ENCODE measurements at places on chromosomes 5 and 9.

GRCh38 chr5:111135946-111136345 lies 43.8 kb downstream of the WDR36 start:
- DNase-seq = no peak

- no peak for DNase-seq
Measured at GRCh38 chr9:75190762-75191161, 102.4 kb downstream of the OSTF1 start.

DNA sequence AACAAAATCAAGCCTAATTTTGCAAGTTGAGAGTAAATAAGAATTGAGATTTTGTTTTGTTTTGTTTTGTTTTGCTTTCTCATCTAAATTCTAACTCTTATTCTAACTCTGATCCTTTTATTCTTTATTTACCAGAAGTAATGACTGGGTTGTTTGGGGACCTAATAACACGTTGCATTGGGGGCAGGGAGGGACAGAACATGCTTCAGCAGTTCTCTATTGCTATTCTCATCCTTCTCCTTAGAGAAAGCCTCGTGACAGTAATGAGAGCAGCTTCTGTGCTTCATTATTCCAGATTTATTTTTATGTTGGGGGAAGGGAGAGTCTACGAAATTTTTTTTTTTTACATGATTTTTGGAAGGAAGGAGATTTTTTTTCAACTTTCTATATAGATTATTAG lies 21.1 kb downstream of the CPEB4 start:
- no peak for DNase-seq

DNA sequence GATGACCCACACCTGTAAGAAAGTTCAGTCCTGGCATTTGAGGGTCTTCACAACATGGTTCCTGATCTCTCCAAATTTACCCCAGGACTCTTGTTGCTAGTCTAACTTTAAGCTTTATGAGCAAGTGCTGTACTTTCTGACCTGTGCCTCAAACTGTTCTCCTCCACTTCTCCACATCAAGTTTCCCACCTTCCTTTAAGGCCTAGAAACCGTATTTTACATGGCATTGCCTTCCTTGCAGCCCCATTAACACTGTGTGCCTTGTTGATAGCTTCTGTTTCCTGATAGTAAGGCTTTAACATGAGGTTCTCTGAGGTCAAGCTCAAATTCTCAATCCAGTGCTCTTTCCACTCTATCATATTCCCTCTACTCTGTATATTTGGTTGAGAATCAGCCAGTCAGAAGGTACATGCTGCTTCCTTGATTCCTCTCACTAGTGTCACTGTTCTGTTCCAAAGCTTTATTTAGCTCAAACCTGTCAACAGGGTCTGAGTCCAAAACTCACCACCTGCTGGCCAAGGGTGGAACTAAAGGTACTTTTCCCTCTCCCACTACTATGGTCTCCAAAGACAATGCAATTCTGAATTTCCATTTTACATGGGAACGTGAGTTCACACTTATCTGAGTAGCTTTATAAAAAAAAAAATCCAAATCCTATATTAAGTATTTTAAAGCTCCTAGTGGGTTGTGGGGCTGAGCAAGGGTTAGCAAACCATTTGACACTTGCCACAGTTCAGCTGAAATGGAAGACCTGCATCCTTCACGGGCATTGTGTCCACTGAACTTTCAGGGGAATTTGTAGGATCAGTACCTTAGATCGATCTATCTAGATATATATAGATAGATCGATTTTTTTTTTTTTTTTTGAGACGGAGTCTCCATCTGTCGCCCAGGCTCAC lies 21.1 kb downstream of the VCP start:
- peak; percentile 50 for DNase-seq

- no peak for DNase-seq
Measured at GRCh38 chr9:33295571-33295970, 5.3 kb downstream of the NFX1 start.

DNA sequence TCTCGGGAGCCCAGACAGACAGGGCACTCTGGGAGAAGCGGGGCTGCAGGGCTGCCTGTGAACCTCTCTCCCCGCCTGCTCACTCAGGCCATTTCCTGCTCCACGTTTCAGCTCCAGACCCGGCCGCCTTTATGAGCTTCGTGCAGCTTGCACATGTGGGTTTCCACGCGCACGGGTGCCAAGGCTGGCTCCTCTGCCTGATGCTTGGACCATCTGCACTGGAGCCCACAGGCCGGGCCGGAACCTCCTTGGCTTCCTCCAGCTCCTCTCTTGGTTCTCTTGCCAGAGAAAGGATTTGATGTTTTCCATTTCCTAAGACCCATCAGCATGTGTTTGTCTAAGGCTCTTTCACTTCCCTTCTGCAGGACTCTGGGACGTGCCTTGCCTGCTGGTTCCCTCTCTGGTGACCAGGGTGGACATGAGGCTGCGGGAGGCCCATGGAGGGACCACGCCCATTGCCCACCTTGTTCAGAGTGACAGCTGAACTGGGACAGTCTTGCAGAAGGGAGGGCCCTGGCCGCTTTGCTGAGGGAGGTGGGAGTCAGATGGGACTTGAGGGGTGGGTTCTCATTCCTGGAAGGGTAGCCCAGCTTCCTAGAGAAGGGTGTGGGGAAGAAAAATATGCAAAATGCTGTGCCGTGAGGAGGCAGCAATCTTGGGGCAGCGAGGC lies 23.3 kb upstream of the COL5A1 start:
- no peak for DNase-seq

DNA sequence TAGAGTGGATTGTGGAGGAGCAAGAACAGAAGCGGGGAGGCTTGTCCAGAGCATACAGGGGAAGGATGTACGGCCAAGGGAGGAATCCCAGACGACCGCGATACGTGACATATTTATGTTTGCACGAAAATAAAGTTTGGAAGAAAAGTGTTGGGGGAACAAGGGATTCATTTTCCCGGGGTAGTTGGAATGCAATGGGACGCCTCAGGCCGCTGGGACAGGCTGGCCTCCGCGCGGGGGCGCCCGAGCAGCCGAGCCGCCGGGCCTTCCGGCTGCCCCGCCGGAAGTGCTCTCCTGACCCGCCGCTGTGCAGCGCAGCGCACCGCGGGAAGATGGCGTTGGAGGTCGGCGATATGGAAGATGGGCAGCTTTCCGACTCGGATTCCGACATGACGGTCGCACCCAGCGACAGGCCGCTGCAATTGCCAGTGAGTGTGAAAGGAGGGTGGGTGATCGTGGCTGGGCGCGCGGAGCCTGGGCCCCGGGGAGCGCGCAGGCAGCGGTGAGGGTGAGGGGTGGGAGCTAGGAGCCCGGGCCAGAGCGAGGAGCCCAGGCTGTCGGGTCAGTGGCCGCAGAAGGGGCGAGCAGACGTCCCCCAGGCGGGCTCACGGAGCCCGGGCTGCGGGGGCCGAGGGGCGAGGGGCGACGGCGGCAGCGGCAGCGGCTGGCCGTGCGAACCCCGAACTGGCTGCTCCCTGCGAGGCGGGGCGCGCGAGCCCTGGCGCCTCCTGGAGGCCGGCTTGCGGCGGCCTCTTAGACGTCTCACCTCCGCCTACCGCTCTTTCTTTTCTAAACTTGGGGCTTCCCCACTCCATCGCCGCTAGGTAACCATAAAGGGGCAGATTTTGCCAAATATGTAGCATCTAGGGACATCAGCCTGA lies at the start of gene PHAX:
Gene PHAX (plus strand): TSS at position 317 of the 881 bp plus-strand sequence. CDS start 16 bp downstream, at position 333.
- DNase-seq = peak; percentile 53

DNA sequence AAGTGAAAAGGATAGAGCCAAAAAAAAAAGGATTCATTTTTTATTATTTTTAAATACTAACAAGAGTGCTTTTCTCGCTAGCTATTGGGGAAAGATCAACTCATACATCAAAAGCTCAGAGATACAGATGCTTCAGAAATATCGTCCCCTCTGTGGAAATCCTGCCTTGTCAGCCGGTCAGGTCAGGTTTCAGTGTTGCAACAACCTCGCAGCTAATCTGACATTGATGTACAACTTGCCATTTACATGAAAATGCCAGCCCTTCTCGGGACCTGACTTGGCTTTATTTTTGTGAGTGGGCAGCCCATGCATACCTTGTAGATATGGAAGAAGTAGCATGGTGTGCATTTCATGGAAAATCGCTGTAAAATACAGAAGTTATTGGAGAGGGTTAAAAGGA lies 358.8 kb upstream of the ADAMTS16 start:
- DNase-seq = no peak

DNA sequence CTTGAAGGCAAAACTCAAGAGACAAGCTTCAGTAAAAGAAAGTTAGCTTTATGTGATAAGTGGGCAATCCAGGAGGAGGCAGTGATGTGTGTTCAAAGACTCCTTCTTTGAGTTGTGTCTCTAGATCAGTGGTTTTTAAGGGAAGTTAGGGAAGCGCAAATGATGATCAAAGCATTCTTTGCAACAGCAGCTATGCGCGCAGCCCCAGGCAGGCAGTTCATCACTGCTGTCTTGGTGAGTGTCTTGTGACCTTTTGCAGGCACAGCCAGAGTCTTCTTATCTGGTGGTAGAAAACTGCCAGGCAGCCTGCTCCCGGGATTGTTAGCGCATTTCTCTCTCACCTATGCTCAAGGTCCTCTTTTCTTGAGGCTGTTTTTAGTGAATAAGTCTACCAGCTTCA lies 40.3 kb upstream of the CLK4 start:
- DNase-seq = no peak

GRCh38 chr5:172802567-172803176 lies 31.4 kb upstream of the ERGIC1 start:
- no peak for DNase-seq

DNA sequence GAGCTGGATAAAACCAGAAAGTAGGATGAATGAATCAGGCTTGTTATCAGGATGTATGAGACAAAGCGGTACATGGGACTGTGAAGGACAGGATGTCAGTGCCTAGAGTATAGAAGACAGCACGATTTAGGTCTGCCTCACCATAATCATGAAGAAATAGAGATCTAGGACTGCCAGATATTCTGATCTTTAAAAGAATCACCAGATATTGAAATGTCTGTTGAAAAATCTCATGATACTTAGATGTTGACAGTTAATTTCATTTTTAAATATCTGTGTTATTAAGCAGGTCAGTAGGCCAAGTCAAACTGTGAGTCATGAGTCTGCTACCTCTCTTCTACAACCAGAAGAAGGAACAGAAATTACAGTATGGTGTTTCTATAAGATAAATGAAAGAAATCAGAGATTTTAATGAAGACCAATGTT lies 65.0 kb downstream of the ST8SIA4 start:
- no peak for DNase-seq

- no peak for DNase-seq
Measured at GRCh38 chr5:38968665-38969064, 105.5 kb downstream of the RICTOR start.

GRCh38 chr5:54616518-54617220 lies 99.1 kb downstream of the SNX18 start:
- DNase-seq = no peak

GRCh38 chr5:114407783-114408182 lies 45.9 kb downstream of the KCNN2 start:
- no peak for DNase-seq

GRCh38 chr9:77987880-77988525 lies 43.6 kb downstream of the GNAQ start:
- DNase-seq = no peak

DNA sequence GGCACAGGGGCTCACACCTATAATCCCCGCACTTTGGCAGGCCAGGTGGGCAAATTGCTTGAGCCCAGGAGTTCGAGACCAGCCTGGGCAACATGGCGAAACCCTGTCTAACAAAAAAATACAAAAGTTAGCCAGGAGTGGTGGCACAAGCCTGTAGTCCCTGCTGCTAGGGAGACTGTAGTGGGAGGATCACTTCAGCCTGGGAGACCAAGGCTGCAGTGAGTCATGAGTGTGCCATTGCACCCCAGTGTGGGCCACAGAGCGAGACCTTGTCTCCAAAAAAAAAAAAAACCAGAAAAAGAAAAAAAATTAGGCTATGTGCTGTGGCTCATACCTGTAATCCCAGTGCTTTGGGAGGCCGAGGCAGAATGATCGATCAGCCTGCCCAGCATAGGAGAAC lies 58.5 kb upstream of the EIF4EBP3 start:
- DNase-seq = no peak

DNA sequence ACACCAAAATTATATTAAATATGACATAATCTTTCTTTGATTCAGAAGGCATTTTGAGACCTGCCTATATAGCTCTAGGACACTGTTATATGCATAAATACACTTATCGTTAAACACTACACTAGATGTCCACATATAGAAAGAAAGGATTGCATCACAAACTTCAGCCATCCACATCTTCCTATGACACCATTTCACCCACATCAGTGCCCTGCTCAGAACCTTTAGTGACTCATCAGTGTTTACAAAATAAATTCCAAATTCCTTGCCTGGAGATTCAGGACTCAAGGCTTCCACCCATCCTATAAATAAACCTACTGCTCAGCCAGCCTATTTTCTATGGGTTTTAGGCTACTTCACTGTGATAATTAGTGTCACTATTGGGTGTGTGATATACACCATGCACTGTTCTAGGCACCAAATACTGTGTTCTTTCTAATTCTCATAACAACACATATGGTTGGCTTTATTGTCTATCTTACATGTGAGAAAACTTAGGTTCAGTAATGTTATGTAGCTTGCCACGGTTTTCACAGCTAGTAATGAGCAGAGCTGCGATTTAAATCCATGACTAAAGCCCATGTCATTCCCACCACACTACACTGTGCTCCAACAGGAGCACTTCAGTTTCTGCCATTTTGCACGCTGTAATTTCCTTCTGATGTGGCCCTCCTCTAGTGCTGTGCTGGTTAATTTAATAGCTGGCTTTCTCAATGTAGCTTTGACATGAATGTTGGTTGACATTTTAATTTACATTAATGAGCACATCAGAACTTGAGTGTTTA lies 103.3 kb downstream of the SREK1 start:
- DNase-seq = no peak

GRCh38 chr5:160449458-160449857 lies 27.8 kb downstream of the PTTG1 start:
- no peak for DNase-seq

- DNase-seq = no peak
Measured at GRCh38 chr5:13189532-13189931, 755.0 kb downstream of the DNAH5 start.

DNA sequence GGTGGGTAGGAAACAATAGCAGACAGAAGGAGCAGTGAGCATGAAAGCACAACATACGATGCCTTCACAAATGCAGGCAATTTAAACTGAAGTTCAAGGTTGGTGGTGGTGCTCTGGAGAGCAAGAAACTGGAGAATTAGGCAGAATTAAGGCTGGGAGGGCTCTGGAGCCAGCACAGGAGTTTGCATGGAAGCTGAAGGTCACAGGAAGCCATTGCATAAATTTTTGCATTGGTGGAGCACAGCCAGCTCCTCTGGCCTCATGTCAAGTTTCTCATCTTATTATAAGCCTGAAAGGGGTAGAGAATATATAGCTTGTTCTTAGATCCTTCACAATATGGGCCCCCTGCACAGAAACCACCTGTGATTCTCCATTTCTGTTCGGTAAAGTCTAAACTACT lies 207.4 kb downstream of the PAPPA start:
- no peak for DNase-seq

DNA sequence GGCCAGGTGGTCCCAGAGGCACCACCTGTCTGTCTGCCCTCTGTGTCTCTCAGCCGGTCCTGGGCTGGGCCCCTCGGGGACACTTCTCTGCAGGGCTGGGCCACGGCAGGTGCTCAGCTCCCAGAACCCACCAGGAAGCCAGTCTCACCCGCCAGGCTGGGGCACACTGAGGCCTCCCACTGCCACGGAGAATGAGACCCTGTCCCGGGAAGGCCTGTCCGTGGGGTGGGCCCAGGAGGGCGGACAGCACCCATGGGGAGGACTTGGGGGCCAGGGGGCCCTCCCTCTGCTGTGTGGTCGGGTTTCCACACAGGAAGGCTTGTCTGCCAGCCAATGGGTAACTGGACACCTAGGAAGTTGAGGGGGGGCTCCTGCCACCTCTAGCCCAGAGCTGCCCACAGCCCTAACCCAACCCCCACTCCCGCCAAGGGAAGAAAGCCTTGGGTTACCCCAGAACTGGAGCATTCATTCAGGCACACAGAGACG lies 4.1 kb upstream of the TUBB4B start:
- DNase-seq = no peak
